ENCODE measurements at places on chromosomes 1 and 21. TPM values are rescaled to one million over a fixed set of nuclear protein-coding genes. Genes with fewer than 3 reads are reported as not detected.

- DNase-seq, result no peak
Measured at GRCh38 chr1:209176866-209177430, 406.6 kb upstream of the CAMK1G start.

DNA sequence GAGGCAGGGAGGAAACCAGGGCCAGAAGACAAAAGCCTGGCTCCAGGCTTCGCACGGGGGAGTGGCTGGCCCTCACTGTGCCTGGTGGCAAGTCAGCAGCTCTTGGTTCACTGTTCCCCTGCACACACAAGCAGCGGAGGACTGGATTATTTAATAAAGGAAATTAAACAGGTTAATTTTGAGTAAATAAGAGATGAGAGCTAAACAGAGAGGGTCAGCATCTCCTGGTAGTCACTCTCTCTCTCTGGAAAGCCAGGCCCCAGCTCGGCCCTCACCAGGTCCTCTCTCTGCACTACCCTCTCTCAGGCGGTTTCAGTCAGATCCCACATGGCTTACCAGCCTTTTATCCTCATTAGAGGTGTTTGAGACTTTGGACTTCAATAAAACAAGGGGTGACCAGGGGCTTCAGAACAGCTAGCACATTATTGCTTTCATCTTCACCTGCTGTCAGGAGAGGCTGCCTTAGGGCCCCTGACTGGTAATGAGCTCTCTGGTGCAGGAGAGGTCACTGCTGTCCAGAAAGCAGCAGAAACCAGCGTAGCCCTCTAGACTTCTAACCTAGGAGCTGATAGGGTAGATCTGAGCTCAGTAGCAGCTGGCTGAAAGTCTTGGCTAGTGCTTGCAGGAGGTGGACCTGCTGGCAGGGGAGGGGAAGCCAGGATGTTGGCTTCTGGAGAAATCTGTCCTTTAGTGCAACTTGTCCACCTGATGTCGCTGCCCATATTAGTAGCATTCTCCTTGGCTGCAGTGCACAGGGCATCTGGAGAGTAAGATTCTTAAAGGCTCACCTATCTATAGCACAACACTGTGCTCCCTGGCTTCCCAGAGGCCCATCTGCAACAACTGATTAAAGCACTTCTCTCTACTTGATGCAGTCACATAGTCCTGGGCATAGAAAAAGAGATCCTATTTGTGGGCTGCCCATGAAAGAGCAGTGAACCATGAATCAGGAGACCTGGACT is 45.9 kb downstream of the SYT6 start:
- peak; percentile 20 for DNase-seq

DNA sequence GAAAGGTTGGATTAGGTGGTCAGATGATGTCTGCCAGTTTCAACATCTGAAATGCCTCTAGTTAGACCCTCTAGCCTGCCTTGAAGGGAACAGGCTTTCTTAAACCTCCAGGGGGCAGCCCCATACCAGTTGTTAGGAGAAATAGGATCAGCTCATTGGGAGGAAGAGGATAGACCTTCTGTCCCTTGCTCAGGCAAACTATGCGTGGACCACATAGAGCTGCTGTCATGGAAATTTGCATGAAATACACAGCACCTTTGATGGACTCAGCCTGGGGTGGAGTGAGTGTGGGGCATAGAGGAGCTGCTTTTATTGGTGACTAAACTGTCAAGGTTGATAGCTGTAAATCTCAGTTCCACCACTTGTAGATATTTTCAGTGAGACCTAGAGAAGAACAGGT is 38.4 kb upstream of the SPAG17 start:
- no peak for DNase-seq

DNA sequence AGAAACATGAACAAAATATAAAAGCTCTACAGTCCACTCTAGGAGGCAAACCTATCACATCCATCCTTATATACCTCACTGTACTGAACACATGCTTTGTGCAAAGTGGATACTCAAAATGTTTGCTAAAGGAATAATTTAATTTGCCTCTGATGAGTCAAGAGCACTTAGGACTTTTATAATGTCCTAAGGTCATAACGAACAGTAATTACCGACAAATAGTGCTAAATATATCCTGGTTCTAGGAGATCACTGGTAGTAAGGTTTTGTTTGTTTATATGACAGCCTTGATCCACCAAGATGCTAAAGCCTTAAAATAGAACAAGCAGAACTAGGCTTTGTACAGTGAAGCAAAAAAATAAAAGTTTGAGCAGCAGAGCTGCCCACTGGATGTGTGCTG is 70.6 kb downstream of the GADD45A start:
- no peak for DNase-seq

Gene DNASE2B
- not detected for polyA plus RNA-seq

Gene B4GALT3
- polyA plus RNA-seq, result 13.4 TPM

DNA sequence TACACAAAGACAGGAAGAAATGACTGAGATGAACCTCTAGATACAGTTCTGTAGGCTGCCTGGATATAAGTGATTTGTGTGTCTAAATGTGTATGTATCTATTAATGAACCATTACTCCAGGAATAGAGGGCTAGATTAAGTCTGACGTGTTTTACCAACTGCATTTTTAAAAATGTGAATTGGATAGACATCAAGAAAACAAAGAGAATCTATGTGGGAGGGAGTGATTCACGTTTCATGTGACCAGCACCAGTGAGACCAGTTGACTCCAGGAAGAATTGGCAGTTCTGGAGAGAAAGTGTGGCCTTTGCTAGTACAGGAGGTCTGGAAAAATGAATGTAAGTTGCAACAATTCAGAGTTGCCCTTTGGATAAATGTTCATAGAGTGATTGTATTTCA is 53.4 kb upstream of the RGS21 start:
- no peak for DNase-seq

DNA sequence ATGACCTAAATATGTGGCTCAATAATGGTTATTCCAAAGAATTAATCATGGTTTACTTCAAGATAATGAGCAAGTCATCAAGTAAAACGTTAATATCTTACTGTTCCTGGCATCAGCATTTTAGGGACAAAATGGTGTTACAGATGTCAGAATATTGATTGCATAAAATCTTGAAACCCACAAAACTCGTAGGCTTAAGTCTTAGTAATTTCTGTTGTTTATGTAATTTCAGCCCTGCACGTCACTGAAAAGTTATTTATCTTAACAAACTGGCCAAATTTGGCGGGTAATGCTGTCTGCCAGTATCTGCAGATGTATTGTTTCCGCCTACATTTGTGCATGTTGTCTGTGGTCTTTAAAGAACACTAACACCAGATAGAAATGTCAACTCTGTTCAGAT is 25.8 kb downstream of the CDC7 start:
- no peak for DNase-seq

Gene DIRAS3
- not detected for polyA plus RNA-seq

- no peak for DNase-seq
Measured at GRCh38 chr1:199691540-199691939, 336.0 kb upstream of the NR5A2 start.

DNA sequence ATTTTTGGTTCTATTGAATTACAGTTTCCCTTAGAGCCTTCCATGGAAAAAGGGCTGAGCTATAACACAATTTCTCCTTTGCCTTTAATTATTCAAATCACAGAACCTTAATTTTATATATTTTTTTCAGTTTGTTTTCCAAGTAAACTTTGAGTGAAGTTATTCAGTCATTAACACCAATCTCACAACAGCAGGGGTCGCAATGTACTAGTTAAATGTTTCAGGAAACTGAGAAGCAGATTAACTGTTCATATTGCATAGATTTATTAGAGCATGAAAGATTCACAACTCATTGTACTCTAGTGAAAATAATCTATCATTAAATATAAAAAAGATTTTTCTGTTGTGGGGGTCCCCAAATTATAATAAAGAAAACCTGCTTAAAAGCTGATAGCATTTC is 64.1 kb downstream of the KIFAP3 start:
- no peak for DNase-seq

GRCh38 chr1:29355375-29355774 is 119.1 kb downstream of the PTPRU start:
- no peak for DNase-seq

Gene SLC1A7
- 1.2 TPM for polyA plus RNA-seq

Gene TDRD5
- 0.60 TPM for polyA plus RNA-seq

DNA sequence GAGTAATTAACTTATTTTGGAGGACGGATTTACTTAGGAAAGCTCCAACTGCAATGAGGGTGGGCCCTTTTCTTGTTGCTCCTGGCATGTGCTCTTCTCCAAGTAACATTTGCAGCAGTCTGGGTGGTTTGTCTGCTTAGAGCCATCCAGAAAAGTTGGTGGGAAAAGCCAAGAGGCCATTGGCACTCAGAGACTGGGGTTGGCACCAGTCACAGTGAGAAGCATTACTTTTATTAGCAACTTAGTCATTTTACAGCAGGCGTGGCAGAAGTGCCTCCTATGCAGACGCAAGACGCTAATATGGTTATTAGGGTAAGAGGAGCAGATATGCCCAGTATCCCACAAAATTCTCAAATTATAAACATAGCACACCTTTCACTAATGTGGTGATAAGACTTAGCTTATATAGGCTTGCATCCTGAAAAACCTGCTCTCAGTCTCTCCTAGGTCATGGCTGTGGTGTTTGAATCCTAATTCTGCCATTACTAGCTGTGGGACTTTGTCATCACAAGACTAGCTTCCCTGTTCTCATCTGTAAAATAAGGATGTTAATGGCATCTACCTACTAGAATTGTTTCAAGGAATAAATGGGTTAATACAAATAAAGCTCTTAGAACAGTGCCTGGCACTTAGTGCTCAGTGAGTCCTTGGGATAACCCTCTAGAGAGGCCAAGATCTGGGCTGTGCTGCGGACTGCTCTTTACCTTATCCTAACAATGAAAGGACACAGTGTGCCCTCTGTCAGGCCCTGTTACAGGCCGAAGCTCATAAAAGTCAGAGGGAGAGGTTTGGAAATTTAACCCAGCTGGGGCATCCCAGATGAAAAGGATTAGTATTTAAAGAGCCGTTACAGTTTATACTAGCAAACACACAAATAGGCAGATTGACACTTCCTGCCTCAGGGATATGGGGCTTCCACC is 154.6 kb downstream of the ROR1 start:
- peak; percentile 74 for DNase-seq

Gene VSIG8
- polyA plus RNA-seq, result not detected

Gene CLCA1
- polyA plus RNA-seq, result 184 TPM

GRCh38 chr1:3065396-3065795 is 3.6 kb upstream of the PRDM16 start:
- peak; percentile 41 for DNase-seq

Gene APH1A
- polyA plus RNA-seq, result 228 TPM

- no peak for DNase-seq
Measured at GRCh38 chr1:3483801-3484444, 29.5 kb downstream of the ARHGEF16 start.

DNA sequence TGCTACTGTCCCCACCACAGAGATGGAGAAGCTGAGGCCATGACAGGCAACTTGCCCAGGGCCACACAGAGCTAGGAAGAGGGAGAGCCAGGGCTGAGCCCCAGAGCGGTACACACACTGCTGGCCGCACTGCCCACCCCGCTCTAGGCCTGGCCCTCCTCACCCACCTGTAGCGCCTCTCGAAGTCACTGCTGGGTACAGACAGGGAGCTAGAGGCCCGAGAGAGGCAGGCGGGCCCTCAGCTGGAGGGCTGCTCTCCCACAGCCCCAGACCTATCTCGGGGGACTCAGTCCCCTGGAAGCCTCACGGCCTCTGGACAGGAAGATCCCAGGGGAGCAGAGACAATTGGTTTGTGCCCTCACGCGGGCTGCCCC is 17.3 kb upstream of the PLEKHG5 start:
- no peak for DNase-seq

Gene OVAAL
- not detected for polyA plus RNA-seq

- no peak for DNase-seq
Measured at GRCh38 chr21:29475329-29475728, 176.6 kb downstream of the BACH1 start.

Gene GNG4
- 31.9 TPM for polyA plus RNA-seq

Gene PROX1
- polyA plus RNA-seq, result 2.4 TPM

DNA sequence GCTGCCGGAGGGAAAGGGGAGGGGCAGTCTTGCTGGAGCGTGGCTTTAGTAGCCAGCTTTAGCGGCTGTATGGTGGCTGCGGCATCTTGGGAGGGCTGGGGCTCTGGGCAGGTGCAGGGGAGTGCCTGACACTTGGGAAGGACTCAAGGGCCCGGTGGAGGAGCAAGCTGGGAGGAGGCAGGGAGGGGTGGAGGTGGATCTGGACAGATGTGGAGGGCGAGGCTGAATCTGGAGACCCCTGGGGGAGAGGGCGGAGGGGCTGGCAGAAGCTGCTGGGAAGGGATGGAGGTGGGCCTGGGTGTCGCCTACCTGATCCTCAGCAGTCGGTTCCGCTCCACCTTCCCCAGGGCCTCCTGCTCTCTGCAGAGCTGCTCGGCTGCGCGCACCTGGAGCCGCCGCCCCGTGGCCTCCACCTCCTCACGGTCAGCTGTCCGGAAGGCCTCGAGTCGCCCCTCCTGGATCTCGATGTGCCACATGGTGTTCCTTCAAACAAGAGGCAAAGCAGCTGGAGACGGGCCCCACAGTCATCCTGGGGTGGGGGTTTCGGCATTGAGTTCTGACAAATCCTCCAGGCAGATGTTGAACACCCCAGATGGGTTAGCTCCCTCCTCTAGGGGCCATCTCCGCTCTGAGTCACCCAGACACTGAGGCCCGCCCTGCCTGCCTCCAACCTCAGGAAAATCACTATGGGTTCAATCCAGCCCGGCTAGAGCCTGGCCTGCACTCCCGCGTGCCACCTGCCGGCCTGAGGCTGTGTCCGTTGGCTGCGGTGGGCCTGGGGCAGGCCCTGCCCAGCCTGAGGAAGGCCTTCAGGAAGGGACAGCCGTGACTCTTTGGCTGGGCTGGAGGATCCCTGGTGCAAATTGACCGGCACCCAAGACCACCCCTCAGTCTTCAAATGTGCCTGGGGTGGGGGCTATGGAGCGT is 29.6 kb downstream of the CFAP74 start:
- no peak for DNase-seq

GRCh38 chr1:239815074-239815473 is 276.6 kb upstream of the FMN2 start:
- DNase-seq, result no peak

DNA sequence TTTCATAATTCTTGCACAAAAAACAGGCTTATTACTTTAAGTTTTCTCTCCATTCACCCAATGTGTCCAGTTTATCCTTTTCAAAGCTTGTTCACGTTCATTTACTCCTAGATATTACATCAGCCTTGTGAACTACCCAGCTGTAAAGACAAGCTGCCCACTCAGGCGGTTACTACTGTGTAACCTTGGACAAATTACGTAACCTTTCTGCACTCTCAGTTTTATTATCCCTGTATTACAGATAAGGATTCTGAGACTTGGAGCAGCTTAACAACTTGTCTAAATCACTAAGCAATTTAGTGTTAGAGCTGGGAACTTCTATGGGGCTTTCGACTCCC is 20.5 kb upstream of the LPAR3 start:
- no peak for DNase-seq

Gene TRAF5
- 2.5 TPM for polyA plus RNA-seq

- DNase-seq, result no peak
Measured at GRCh38 chr1:160996178-160996577, 24.8 kb downstream of the F11R start.

DNA sequence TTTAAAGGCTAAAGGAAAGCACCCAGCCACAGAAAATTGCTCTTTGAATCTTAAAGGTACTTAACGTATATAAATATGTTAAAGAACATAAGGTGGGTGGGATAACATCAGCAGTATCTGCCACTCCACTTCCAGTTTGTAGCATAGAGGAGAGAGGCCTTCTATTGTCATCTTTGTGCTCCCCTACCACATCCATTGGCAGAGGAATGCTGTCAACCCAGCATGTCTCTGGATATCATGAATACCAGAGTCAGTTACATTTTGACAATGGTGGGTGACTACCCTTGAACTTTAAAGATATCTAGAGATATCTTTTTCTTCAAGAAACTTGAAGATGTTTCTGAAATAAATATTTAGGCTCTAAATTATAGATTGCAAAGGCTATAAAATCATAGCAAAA is 283.2 kb upstream of the LRRC7 start:
- DNase-seq, result no peak

All from sigmoid colon (tissue), 7 donors.